ENCODE measurements at places on chromosomes 2 and 18.

DNA sequence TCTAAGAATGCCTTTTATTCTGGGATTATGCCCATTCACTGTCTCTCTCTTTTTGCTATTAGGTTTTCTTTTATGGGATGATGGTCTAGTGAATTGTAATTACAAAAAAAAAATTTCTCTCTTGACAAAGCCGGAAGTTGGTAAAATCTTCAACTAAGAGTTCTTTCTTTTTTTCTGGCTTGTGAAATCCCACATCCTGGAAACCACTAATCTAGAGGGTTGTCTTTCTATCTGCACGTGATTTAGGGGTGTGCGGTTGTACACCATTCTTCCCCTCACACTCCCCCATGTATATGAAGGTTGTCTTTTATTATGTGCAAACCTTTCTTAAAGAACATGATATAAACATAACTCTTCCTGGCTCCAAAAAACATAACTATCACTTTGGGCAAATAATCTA is 52.0 kb downstream of the GATA6 start:
- DNase-seq, result no peak

GRCh38 chr2:134454426-134454825 is 200.6 kb downstream of the MGAT5 start:
- DNase-seq, result no peak

- DNase-seq, result no peak
Measured at GRCh38 chr18:46591783-46592391, 65.1 kb downstream of the LOXHD1 start.

DNA sequence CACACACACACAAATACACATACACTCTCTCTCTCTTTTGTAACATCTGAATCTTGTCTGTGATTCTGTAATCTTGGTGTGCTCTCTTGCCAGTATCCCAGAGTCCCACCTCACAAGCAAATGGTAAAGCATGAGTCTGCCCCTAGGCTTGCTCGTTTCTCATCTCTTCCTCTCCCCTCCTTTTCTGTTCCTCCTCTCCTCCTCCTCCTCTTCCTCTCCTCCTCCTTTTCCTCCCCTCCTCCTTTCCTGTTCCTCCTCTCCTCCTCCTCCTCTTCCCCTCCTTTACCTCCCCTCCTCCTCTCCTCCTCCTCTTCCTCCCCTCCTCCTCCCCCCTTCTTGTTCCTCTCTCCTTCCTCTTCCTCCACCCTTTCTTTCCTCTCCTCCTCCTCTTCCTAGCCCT is 59.0 kb downstream of the TNFRSF11A start:
- no peak for DNase-seq

- no peak for DNase-seq
Measured at GRCh38 chr2:125979886-125980285, 676.1 kb upstream of the GYPC start.

- peak; percentile 96 for DNase-seq
Measured at GRCh38 chr2:45119855-45120254, 110.6 kb upstream of the SIX2 start.

DNA sequence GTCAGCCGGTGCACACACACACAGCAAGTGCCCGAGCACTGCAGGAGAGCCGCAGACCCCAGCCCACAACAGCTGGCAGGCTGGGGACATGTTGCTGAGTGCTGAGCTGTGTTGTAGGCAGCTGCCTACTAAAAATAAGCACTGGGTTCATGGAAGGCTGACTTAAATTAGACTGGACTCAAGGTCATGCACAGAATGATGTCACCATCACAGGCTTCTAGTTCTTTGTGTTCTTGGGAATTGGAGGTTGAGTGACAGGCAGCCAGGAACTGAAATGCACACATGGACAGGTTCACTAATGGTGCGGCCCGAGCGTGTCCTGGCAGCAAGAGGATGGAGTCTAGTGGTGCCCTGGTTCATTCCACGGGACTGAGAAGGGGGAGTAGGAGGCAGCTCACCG is 71.3 kb downstream of the VWA3B start:
- no peak for DNase-seq

GRCh38 chr2:86464652-86465051 is 23.5 kb downstream of the KDM3A start:
- no peak for DNase-seq

DNA sequence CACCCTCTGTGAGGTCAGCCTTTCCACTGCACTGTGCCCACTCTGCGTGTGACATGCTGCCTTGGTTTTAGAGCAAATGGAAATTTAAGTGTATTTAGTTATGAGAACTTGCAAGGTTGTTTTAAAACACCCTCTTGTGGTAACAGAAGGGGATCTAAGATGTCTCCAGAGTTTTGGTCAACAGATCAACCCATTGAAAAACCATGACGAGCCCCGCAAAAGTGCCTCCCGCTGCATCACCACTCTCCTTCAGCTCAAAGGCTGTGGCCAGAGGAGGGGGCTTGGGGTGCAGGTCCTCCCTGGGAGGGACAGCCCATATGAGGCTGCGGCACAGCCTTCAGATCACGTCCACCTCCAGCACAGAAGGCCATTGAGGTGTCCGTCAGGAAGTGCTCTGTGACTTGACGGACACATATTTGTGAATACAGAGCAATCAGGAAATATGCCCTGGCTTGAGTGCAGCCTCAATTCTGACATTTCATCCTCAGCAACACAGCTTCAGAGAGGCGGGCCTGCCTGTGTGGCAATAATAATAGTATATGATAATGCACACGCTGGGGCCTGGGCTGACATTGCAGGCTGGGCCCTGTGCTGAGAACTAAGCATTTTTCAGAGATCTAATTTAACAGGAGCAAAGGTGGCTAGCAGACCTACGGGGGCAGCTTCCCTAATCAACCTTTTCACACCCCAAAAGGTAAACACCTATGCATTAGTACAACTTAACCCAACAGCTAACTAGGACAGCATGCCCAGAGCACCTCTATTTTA is 213.9 kb downstream of the ANAPC1 start:
- DNase-seq, result no peak

- peak; percentile 10 for DNase-seq
Measured at GRCh38 chr2:84532291-84532690, 16.0 kb downstream of the DNAH6 start.

DNA sequence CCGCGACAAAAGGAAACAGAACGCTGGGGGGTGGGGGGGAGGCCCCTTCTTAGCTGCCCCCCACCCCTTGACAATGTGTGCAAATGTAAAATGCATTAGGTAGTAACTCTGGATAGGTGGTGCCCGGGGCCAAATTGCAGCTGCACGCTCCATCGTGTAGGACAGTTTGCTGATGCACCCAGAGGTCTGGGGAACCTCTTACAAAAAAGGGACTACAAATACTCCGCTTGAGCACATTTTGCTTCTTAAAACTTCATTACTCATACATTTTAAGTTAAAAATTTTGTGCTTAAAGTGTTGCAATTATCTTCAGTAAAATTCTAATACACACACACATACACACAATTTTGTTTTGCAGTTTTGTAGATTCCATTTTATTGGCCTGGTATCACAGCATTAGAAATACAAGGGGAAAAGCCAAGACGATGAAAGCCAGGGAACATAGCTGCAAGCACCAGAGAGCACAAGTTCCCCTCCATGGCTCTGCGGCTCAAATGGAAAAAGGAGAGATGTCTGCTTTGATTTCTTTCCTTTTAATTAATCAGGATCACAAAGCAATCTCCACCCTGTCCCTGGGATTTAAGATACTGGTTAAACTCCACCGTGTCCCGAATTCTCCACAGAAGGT is 582.1 kb downstream of the ZEB2 start:
- no peak for DNase-seq

GRCh38 chr2:200406379-200406778 is 99.9 kb downstream of the SPATS2L start:
- no peak for DNase-seq

GRCh38 chr2:96539215-96539920 is 2.8 kb downstream of the ARID5A start:
- no peak for DNase-seq

DNA sequence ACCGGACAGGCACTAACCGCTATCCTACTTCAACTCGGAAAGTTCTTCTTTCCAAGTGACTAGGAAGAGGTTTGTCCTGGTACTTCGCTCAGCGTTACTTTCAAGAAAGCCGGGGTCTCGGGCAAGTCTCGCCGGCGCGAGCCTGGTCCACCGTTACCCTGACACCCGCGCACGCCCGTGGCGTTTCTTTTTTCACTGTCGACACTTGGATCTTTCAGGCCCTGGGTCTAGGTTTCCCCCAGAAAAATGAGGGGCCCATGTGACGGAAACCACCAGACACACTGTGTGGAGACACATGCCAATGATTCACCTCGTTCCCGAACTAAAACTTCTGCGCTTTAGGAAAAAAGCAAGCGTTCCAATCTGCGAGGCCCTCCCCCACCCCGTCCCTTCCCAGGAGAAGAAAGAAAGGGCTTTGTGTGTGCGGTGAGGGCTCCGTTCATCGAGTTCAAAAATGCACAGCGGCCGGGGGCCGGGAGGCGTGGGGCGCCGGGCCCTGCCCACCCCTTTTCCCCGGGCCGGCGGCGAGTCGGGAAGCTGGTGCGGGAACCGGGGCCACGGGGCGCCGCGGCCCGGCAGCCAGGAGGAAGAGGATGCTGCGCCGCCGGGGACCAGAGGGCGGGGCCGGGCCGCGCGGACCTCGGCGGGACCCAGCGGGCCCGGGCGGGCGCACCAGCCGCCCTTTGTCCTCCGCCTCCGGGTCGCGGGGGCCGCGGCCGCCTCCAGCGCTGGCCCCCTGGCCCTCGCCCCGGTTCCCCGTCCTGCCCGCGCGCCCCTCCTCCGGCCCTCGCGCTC is 2.6 kb downstream of the ZNF521 start:
- no peak for DNase-seq

GRCh38 chr2:124610866-124611265 is 585.8 kb downstream of the CNTNAP5 start:
- no peak for DNase-seq

- peak; percentile 22 for DNase-seq
Measured at GRCh38 chr2:217471319-217471718, 531.5 kb downstream of the TNS1 start.

DNA sequence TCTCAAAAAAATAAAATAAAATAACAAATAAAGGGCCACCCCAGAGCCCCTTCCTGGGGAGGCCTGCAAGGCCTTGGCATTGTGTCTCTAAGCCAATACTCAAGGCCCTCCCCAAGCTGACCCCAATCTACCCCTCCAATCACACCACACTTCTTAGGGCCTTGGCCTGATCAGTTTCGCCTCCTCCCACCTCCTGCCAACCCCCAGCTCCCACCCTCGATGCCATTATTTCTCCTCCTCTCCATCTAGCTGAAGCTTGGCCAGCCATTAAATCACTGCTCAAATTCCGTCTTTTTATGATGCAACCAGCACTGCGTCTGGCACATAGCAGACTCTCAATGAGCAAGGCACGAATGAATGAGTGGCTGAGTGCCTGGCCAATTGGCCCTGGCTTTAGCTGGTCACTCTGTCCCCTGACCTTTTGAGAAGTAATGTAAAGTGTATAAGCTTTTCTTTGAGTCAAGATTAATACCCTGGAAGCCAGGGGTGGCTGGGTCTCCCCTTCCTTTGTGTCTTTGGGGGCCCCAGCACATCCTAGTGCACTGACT is 55.9 kb downstream of the SMAD7 start:
- DNase-seq, result no peak

DNA sequence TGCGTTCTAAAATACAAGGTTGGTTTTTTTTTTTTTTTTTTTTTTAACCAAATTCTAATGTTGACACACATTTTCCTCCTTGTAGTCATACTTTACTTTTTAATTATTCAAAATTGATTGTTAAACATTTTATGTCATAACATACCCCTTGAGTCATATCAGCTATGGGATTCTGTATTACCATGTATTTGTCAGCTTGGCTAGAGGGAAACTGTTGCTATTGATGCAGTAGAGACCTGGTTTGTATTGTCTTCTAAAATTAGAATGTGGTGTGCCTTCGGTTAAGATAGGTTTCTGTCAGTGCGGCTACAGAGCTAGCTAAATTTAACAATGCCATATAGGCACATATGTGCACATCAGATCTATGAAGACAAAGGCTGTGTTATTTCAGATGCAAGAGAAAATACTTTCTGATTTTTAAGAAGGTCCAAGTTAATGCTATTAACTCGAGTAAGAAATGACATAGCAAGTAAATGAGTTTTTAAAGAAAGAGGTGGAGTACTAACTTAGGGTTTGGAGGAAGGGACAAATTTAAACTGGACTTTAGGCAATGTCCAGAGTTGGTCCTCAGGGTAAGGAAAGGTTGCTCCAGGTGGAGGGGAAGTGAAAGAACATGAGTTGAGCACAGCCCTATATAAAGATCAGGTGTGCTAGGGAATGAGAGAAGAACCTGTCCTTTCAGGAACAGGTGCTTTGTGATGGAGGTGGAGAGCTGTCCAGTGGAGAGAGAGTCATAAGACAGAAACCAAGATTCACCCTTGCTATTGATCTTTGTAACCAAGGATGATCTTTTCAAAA is 152.3 kb downstream of the PRPF40A start:
- no peak for DNase-seq

DNA sequence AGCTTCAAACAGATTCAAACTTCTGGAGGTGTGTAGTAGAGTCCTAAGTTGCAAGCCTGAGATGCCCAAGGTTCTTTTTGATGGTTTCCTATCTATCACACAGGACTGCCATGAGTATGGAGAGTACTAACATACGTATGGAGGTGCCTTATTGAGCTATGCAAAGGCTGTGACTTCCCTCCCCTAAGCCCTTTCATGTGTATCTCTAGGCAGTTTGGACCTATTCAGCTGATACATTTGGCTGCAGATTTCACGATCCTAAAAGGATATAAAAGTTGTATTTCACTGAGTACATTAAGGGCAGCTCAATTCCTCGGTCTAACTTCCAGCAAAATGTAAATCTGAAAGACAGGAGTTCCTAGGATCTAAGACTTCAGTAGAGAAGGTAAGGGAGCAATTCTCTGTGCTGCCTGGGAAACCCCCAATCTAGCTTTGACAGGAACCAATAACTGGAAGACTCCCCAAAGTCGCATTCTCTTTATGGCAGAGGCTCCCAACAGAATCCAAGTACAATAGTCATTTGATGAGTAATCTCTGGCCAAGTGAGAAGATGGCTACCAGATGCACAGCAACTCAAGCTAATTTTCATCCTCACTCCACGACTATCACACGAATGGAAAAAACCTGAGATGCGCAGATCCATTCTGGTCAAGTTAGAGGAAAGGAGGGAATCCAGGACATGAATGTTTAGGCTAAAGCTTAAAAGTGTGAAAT is 83.8 kb downstream of the ATL2 start:
- no peak for DNase-seq

DNA sequence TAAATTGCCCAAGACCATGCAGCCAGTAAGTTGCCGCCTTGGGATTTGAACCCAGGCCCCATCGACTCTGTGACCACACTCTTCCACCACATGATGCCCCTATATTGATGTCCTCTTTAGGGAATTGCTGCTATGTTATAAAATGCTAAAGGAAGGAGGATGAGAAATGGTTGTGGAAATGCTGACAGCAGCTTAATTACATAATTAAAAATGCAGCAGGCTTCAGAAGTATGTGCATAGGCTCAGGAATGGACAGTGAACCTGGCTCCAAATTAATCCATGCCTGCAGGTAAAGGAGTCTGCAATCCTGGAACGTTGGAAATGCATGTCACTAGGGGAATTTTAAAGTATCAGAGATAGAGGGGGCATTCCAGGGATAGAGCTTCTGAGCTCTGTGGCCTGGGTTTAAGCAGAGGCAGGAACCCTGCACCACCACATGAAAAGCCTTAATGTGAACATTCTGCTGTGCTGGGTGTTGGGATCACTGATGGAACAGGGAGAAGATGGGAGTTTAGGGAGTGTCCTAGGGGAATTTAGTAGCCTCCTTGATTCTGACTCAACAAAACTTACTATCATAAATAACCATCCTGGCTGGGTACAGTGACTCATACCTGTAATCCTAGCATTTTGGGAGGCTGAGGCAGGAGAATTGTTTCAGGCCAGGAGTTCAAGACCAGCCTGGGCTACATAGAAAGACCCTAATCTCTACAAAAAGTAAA is 76.1 kb upstream of the CCDC85A start:
- no peak for DNase-seq

- DNase-seq, result no peak
Measured at GRCh38 chr18:56987236-56987635, 159.7 kb upstream of the BOD1L2 start.
